Upper lobe of left lung (tissue), 6 donors: ENCODE measurements at places on chromosomes 2 and 18. TPM values are rescaled to one million over a fixed set of nuclear protein-coding genes. Genes with fewer than 3 reads are reported as not detected.

CHST9 gene
- total RNA-seq: 1.0 TPM

SCYGR4 gene
- total RNA-seq: not detected

RRM2 gene
- total RNA-seq: 2.9 TPM

DNA sequence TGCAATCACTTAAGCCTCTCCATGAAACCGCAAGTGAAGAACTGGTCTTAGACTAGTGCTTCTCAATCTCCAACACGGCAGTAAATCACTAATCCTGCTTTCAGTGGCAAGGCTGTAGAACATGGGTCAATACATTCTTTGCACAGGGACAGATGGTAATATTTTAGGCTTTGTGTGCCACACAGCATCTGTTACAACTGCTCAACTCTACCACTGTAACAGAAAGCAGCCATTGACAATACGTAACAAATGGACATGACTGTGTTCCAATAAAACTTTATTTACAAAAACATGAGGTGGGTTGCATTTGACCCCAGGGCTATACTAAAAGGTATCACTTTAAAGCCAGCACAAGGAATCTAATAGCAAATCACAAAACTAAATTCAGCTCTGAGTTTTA lies 51.1 kb downstream of the RNF152 start:
- no peak overlapping the region for H3K27ac ChIP-seq
- no peaks in the 10 kb centered on the region for H3K36me3 ChIP-seq
- DNase-seq: no peak
- H3K4me3 ChIP-seq: no peak overlapping the region

DNA sequence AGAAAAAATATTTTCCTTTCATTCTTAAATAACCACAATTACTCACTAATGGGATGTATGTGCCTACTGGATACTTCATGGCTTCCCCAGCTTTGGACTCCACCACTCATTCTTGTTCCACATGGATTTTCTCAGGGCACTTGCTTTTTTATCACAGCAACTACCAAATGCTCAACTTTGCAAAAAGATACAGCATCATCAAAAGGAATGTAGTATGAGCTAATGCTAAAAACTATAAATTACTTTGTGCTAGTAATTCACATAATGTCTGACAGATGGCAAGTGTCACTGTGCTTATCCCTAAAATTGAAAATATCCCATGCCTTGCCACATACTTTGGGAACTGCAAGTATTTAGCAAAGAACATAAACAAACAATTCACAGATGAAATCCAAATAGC lies 130.4 kb upstream of the ZFP36L2 start:
- no peaks in the 10 kb centered on the region for H3K27me3 ChIP-seq
- no peaks in the 10 kb centered on the region for H3K36me3 ChIP-seq
- no peak for DNase-seq
- no peak overlapping the region for H3K4me3 ChIP-seq

DNA sequence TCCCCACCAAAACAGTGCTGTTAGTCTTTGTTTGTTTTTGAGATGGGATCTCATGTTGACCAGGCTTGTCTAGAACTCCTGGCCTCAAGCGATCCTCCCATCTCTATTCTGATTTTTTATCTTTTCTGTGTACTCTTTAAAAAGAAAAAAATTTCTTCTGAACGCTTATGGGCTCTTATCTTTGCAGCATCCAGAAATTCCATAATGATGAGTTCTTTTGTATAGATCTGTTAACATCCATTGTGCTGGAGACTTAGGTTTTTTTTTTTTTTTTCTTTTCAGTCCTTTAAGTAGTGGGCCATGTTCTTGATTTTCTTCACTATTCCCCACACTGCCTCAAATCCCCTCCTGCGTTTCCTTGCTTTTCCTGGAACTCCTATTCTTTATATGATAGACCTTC lies 31.0 kb downstream of the RBBP8 start:
- no peaks in the 10 kb centered on the region for H3K36me3 ChIP-seq
- no peaks in the 10 kb centered on the region for H3K27me3 ChIP-seq
- H3K27ac ChIP-seq: no peak overlapping the region
- DNase-seq: no peak
- no peaks in the 10 kb centered on the region for H3K4me1 ChIP-seq

- H3K4me1 ChIP-seq: no peaks in the 10 kb centered on the region
- no peak overlapping the region for H3K27ac ChIP-seq
- H3K36me3 ChIP-seq: no peaks in the 10 kb centered on the region
- H3K27me3 ChIP-seq: no peaks in the 10 kb centered on the region
- H3K4me3 ChIP-seq: no peak overlapping the region
These were observed 177.9 kb downstream of the CYRIA start for GRCh38 chr2:16487686-16488085.

DNA sequence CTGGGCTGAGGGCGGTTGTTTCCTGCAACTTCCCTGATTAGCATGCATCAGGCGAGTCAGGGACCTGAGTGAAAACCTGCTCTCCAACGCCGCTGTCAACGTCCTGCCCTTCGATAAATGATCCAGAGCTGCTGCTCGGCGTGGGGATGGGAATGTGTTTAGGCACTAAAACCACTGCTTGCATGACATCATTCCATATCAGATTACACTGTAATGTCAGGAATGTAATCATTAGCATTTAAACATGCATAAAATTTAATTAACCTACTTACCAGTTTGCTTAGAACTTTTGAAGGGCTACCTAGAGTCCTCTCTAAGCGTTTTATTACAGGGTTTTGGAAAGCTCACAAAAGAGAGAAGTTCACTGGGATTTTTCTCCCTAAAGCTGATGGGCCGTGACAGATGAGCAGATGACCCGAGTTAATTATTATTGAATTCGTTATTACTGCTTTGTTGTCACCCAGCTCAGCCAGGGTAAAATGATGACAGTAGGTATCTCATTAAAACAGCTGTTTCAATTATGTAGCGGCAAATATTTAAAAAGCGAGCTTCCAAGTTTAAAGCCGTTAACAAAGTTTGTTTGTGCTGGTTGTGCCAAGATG lies 685.6 kb upstream of the SALL3 start:
- H3K4me3 ChIP-seq: peak overlapping the region; percentile 25
- H3K27ac ChIP-seq: no peak overlapping the region
- DNase-seq: no peak
- no peaks in the 10 kb centered on the region for H3K36me3 ChIP-seq
- H3K27me3 ChIP-seq: no peaks in the 10 kb centered on the region

DNA sequence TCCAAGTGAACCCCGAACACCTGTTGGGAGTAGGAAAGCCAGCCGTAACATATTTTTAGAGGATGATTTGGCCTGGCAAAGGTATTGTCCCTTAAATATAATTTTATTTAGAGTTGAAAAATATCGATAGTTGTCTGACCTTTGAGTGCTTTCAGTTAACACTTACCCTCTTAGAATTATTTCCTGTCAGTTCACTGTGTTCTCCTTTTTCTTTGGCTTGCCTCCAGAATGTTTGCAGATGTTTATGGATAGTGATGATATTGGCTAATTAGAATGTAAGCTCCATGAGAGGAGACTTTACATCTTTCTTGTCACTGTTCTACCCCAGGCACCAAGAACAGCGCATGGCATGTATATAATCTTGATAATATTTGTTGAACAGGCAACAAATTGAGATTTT lies 19.8 kb downstream of the PIKFYVE start:
- no peak overlapping the region for H3K27ac ChIP-seq
- no peaks in the 10 kb centered on the region for H3K4me1 ChIP-seq
- no peaks in the 10 kb centered on the region for H3K27me3 ChIP-seq
- peaks cover 95% of the 10 kb centered on the region for H3K36me3 ChIP-seq
- DNase-seq: no peak

DNA sequence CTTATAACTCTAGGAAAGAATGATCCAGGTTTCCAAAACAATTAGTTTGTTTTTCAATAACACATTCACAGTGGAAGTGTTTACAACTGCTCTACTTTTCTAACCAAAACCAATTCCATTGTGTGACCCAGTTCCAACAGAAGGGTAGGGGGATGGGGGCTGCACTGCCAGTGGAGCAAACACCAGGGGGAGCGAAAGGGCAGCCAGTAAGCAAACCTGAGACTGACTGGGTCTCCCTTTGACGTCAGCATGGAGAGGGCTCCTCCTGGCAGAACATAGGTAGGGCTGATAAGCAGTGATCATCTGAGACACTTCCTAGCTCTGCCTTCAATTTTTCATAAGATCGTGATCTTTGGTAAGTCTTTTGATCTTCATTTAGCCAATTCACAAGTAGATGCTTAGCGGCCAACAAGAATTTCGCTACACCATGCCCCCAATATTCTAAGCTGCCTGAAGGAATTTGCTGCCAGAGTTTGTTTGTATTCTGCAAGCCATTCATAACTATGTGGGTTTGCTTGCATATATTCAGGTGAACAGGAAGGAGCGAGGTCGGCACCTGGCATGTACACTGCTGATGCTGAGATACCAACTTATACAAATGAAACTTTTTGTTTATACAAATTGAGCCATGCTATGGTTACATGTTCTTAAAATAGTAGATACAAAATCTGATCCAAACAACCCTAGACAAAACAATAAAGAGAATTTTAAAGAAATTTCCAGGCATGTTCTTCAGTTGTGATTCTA lies 45.9 kb downstream of the ST6GAL2 start:
- H3K36me3 ChIP-seq: no peaks in the 10 kb centered on the region
- no peaks in the 10 kb centered on the region for H3K27me3 ChIP-seq
- no peak overlapping the region for H3K27ac ChIP-seq
- H3K4me3 ChIP-seq: no peak overlapping the region
- H3K4me1 ChIP-seq: no peaks in the 10 kb centered on the region

- no peaks in the 10 kb centered on the region for H3K27me3 ChIP-seq
- H3K4me3 ChIP-seq: no peak overlapping the region
- H3K27ac ChIP-seq: no peak overlapping the region
- H3K36me3 ChIP-seq: peaks cover 5% of the 10 kb centered on the region
These were observed 47.1 kb downstream of the HDAC4 start for GRCh38 chr2:239353692-239354091.
